Trophoblast cell (in vitro differentiated cells and primary cell): ENCODE measurements at places on chromosomes 2 and 18.

DNA sequence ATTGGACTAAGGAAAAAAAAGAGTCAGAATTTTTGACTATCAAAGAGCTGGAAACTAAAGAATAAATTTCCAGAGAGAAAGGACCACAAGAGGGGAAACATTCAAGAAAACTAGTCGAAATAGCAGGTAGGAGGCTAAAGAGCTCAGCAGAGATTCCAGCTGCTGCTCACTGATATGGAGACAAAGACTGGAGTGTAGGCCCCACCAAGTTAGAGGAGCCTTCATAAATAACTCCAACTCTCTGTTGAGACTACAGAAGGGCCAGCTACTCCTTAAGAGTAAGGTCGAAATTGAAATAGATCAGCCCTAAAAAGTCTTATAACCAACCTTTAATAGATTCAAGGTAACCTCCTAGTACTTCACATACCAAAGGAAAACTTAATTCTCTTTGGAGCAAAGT lies 31.1 kb downstream of the SS18 start:
- DNase-seq = no peak

DNA sequence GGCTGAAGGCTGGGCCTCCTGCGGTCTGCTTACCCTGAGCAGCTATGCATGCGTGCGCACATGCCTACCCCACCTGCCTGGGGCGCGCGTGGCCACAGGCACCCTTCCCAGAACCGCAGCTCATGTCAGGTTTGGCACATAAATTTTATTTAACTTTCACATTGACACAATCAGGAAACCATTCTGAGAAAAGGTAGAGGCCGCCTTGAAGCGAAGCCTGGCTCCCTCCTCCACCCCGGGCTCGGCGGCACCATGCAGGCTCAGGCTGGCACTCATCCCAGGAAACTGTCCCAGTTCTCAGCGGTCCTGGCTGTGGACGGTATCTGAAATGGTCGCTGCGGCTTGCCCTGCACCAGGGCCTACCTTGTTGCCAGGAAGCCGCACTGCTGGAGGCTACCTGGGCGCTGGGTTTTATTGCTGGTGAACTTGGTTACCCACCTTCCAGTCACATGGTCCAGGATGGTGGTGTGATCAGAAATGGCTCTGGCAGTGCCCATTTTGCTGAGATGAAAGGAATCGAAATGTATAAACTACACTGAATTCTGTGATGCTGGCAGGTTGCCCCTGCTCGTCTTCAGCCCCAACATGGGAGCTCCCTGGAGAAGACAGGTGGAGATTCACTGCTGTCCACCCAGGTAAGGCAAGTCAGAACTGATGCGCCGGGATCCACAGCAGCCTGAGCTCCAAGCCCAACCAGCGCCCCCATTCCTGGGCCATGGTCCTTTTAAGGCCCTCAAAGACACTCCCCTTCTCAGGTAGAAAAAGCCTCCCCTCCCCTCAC lies 25.5 kb downstream of the CHST10 start:
- DNase-seq = no peak

- DNase-seq = no peak
Measured at GRCh38 chr2:66700677-66701066, 265.7 kb downstream of the MEIS1 start.

DNA sequence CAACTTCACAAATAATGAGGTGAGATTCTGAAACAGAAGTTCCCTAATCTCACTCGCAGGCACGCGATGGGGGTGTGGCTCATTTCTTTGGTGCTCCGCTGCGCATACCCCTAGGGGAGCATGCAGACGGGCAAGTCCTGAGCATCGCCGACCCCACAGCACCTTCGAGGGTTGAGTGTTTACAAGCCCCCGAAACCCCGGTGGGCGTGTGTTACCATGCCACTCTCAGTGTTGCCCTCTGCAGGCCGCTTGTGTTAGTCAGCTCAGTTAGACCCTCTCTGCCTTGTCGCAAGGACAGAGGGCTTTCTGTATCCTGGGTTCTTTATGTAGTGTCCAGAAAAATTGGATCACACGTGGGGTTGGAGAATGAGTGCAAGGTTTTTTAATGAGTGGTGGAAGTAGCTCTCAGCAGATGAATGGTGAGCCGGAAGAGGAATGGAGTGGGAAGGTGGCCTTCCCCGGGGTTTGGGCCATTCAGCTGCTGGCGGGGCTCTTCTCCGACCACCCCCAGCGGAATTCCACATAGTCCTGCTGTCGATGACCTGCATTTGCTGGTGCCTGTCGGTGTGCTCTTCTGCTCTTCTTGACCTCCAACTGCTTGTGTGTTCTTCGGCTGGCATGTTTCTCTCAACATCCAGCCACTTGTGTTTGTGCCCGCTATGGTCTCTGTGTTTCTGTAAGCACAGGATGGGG lies 191.3 kb downstream of the RPRM start:
- DNase-seq = no peak

- peak; percentile 2 for DNase-seq
Measured at GRCh38 chr2:80489717-80490116, 185.2 kb upstream of the LRRTM1 start.

- DNase-seq = no peak
Measured at GRCh38 chr2:237223201-237223861, 137.6 kb downstream of the COPS8 start.

DNA sequence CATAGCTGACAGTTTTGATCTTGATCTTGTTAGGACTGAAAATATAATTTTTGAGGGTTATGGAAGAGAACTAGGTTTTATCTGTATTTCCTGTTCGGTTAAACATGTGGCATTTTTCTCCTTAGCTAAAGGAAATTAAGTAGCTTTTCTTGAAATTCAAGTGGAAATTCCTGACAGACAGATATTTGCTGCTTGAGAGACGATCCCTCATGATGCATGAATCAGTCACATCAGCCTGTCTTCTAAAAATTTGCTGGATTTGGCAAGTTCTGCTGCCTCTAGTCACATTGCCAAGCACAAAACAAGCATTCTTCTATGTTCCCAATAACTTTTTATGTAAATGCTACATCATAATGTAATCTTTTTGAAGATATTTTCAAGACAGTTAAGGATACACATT lies 201.8 kb upstream of the ATP5MC3 start:
- peak; percentile 76 for DNase-seq

- no peak for DNase-seq
Measured at GRCh38 chr2:200695601-200696000, 109.8 kb downstream of the AOX1 start.

DNA sequence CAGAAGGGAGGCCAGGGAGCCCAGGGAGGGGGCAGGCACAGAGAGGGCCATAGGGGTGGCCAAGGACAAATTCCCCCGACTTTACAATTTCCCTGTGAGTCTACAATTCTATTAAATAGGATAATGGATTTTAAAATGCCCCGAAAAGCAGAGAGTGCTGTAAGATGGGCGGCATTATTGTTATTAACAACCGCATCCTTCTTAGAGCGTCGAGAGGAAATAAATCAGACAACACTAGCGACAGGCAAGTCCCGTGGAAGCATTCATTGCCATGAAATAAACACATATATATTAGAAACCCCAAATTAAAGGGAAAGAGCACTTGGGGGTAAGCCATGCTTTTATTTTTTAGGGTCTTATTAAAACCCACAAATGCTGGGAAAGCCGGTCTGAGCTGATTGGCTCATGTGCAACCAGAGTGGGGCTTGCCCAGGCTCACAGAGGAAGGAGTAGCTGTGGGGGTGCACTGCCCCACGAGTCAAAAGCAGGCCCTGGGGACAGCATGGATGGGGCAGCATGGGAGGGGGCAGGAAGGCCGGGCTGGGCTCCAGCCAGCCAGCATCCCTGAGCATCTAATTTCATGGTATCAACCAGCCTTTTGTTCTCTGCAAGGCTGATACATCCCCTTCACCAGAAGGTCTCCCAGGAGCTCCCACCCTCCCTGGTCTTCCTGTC lies 187.1 kb downstream of the CELF4 start:
- no peak for DNase-seq
